ENCODE measurements at places on chromosomes 5 and 9. TPM values are rescaled to one million over a fixed set of nuclear protein-coding genes. Genes with fewer than 3 reads are reported as not detected.

DNA sequence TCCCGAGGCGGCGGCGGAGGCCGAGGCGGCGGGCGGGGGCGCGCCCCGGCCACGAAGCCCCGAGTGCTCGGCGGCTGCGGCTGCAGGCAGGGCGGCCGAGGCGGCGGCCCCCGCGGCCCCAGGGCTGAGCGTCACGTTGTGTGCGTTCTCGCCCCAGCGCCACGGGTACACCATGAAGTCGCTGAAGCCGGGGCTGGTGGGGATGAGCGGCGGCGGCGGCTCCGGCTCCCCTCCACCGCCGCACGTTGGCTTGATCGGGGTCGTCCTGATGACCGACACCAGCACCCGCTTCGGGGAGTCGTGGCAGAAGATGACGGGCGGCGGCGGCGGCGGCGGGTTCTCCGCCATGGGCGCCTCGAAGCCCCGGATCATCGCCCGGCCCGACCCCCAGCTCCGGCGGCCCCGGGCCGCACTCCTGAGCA, 498 bp downstream of the ZNF367 start:
- no peak for DNase-seq

GRCh38 chr5:61306531-61307131, 25.4 kb upstream of the ZSWIM6 start:
- DNase-seq = no peak

DNA sequence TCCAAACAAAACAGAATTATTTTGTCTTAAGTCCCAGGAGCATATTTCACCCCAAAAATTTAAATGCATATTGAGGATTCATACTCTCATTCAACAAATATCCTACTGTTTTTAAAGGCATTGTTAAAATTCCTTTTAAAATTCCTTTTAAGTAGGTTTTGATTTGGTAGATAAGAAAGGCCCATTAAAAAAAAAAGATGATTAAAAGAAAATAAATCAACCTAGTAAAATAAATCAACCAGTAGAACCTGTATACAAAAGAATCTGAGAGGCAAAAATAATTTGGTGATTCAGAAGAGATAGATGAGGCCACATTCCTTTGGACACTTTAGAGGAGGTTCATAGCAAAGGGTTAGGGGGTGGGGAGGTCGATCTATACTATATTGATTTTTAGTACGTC, 585.3 kb upstream of the TLE4 start:
- DNase-seq = no peak

The PHPT1 gene
- 71.7 TPM for total RNA-seq

The RGS14 gene
- 13.4 TPM for total RNA-seq

DNA sequence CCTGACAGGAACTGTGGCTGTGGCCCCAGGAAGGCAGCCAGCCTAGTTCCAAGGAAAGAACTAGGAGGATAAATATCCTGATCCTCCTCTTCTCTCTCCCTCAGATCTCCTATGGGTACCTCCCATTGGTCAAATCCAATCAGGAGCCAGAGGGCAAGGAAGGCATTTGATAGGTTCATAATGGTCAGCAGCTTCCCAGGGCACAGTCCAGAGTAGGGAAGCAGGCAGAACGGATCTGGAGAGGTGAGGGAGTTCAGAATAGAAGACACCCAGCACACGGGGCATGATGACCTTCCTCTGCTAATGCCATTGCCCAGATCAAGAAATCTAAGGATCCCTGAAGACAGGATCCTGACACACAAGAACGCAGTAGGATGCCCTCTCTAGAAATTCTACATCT, 8.6 kb downstream of the ABLIM3 start:
- no peak for DNase-seq

DNA sequence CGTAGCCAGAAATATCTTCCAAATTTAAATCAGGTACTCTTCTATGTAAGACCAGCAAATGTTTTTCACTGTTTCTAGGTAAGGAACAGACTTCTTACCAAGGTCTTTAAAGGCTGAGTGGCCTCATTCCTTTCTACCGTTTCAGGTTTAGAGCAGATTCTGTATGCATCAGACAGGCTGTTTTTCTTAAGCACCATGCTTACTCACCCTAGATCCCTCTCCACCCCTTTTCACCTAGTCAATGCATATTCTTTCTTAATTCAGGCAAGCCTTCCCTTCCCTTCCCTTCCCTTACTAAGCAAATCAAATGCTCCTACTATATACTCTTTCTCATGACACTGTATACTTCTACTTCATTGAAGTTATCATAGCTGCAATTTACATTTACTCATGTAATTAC, 70.7 kb downstream of the RFX3 start:
- DNase-seq = no peak

DNA sequence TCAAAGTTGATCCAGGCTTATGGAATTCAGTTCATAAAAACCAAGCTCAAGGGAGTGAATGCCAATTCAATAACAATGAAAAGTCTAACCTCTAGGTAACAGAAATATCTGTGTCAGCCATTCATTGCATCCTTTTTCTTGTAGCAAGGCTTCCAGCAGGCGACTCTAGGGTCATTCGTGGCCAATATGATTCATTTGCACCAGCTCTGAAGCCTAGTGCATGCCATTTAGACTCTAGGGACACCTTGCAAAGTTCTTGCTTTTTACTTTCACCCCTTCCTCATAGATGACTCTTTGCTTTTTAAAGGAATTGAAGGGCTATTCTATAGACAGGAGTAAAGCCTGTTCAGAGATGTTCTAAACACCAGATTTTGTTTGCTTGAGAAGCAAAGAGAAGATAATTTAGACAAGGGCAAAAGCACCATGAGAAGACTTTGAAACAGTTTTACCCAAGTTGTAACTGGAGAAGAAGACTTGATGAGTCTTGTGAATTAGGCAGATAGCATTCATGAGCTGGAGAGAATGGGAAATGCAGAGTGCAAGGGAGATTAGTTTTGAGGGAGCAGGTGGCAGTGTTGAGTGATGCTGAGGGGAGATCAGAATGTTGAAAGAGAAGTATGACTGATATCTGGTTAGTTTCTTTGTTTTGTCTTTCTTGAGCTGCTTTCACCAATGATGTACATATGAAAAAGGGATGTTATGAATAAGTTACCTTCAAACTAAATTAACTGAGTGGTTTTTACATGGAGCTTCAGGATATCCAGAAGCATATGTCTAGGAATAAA, 94.5 kb downstream of the F2RL2 start:
- no peak for DNase-seq

The ADAMTS16 gene
- 0.05 TPM for total RNA-seq

DNA sequence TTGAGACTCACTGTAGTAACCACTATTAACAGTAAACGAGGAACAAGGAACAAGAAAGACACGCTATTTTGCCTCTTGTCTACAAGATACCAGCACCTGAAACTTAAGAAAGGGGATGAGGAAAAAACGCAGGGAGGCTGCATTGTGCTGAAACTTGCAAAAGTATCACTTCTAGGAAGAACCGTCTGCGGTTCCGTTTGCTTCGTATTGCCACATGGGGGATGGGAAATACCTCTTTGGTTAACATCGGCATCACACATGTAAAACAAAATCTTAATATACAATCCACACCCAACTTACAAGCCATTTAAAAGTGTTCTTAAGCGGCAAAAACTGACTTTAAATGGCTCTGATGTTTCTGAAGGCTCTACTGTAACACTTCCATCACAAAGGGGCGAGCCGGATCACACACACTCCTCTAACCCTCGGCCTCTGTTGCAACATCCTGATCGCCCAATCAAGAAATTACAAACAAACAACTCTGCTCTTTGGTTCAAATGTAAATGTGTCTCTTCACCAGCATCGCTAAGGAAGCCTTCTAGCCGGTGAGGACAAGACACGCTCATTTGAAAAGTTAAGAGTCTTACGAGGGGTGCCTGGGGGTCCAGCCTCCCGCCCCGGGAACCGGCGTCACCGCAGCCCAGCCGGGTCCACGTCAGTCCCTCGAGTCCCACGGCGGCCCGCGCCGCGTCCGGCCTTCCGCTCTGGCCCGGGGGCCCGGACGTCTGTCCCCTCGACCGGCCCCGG, 621 bp downstream of the SEC16A start:
- no peak for DNase-seq

GRCh38 chr9:123832858-123833650, 96.9 kb downstream of the DENND1A start:
- DNase-seq = no peak

GRCh38 chr5:149898811-149899210, 45.8 kb downstream of the PDE6A start:
- no peak for DNase-seq

GRCh38 chr5:174319551-174319950, 274.0 kb downstream of the NSG2 start:
- DNase-seq = peak; percentile 48

DNA sequence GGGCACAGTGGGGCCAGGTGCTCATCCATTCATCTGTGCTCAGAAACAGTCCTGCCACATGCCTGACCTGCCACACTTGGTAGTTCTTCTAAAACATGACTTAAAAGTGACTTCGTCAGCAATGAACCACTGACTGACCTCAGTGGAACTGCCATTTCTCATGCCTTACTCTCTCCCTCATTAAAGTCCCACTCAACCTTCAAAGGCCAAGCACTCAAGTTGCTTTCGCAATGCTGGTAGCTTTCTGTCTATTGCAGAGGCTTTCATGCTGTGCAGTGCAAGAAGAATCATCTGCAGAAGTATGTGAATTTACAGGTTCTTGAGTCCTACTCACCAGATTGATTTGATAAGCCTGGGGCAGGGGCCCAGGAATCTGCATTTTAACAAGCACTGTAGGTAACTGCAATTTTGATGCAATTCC, 23.9 kb downstream of the B4GALT1 start:
- peak; percentile 64 for DNase-seq

DNA sequence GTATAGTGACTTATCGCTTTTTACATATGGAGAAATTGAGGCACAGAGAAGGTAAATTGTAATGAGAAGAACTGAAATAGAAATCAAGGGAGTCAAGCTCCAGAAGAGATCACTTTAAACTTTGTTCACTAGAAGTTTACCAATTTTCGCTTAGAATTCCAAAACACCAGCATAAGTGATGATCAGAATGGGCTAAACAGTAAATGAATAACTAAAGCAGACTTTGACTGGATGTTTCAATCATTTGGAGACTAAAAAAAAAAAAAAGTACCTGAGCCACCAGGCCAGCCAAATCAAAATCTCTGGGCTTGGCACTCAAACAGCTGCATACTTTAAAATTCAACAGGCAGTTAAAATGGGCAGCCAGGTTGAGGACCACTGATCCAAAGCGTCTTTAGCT, 38.2 kb upstream of the FYB1 start:
- no peak for DNase-seq

DNA sequence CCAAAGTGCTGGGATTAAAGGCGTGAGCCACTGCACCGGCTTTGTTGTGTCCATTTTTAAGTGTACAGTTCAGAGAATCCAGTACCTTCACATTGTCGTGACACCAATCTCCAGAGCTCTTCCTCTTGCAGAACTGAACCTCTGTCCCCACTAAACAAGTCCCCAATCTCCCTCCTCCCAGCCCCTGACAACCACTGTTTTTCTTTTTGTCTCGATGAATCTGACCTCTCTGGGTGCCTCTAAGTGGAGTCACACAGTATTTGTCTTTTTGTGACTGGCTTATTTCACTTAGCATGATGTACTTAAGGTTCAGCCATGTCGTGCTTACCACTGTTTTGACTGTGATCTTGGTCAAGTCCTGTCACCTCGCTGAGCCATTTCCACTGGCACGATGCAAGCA, 1.6 kb downstream of the WDR38 start:
- no peak for DNase-seq

DNA sequence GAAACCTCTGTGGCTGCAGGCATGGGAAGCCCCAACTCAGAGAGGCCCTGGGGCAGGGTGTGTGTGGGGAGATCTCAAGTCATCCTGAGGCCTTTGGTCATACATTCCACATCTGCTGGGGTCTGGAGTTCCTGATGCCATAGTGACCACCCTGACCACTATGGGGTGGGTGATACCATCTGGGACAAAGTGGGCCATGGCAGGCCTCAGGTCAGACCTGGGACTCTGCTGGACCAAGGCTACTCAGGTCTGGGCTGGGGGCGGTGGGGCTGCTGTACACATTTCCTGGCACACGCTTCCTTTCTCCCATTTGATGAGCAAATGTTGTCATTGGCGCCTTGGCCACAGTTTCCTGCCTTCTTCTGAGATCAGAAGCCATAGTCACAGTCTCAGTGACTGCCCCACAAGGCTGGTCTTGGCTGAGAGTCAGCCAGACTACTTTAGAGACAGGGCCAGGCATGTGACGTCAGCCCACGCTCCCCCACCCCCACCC, 15.1 kb upstream of the ACSL6 start:
- peak; percentile 48 for DNase-seq

DNA sequence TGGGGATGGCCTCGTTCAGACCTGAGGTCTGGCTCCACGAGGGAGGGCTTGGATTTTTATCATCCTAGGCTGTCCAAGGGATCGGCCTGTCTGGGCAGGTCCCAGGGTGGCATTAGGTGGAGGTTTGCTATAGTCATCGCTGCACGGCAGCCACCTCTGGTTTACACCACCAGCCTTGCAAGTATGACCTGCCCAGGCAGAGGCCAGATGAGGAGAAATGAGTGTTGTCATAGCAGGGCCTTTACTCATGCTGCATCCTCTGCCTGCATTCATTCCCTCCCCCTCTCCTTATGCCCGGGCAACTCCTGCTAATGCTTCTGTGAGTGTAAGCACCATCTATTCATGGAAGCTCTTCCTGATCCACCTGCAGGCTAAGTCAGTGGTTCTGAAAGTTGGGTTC, 15.3 kb upstream of the NDST1 start:
- DNase-seq = no peak

- peak; percentile 71 for DNase-seq
Measured at GRCh38 chr5:177430140-177430951, 3.9 kb downstream of the GRK6 start.

The UGT3A2 gene
- total RNA-seq = not detected

- no peak for DNase-seq
Measured at GRCh38 chr5:105132581-105132980, 1570.0 kb upstream of the NUDT12 start.

DNA sequence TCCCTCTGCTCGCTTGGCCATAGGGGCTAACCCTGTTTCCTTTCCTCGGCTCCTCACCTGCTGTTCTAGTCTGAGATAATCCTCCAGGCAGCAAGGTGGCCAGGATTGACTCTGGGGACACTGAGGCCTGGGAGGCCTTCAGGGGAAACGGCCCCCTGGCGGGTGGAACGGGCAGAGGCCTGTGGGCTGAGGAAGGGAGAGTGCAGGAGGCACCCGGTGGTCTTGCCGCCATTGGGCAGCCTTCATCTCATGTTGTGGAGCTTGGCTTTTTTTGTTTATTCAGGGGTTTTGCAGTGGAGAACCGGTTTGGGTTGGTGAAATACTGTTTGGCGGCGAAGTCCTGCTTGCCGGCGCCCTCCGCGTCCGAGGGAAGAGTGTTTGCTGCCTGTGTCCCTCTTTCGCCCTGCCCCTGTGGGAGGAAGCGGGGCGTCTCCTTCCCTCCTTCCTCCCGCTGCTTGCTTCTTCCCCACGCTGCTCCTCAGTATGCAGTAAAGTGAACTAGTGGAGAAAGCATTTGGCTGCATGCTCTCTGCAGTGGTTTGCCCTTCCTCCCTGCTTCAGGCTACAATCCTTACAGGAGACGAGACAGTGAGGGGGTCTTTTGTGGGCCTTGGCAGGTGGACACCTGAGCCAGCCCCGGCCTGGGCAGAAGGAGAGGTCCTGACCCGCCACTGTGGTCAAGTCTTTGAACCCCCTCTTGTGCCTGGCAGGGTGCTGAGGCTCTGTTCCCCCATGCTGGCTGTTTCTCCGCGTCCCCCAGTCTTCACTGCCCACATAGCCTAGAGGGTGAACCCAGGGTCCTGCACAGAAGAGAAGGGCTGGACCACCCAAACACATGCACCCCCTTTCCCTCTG, 30.8 kb upstream of the PRDM12 start:
- peak; percentile 55 for DNase-seq

The PCDHGA2 gene
- 3.7 TPM for total RNA-seq

The FAM78A gene
- 4.1 TPM for total RNA-seq

Data from posterior vena cava (tissue), 2 donors.